HFFc6 (cell line): ENCODE measurements at places on chromosomes 5 and 9.
A peak's percentile ranks its signal among the peaks of the same experiment; 100 is the strongest.

DNA sequence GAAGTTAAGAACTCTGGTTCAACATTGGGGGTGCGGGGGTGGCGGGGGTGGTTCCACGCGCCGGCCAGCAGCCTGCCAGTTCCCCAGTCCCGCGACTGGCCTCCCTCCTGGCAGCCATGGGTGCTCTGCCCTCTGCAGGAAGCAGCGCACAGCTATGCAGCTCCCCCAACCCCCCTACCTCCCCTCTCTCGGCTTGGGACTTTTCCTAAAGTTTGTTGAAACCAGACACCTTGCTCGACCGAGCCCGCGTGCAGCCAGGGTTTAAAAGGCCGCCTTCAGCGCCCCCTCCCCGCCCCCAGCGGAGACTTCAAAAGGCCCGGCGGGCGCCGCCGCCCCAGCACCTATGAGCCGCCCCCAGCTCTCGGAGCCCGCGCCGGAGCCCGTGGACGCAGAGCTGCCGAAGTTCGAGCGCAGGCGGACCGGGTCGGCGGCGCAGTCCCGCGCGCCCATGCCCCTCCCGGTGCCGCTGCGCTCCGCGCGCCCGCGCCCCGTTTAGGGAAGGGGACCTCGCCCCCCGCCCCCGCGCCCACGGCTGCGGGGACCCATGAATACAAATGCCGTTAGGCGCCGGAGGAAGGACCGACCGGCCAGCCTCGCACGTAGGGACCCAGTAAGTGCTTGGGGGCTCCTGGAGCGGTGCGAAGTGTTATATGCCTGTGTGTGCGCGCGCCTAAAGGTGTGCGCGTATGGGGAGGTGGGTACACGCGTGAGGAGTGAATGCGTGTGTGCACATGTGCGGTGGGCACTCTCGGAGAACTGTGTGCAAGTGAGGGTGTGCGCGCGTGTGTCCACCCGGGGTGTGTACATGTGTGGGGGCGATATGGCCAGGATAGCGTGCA, 1.4 kb upstream of the COL27A1 start:
- no peak for DNase-seq

DNA sequence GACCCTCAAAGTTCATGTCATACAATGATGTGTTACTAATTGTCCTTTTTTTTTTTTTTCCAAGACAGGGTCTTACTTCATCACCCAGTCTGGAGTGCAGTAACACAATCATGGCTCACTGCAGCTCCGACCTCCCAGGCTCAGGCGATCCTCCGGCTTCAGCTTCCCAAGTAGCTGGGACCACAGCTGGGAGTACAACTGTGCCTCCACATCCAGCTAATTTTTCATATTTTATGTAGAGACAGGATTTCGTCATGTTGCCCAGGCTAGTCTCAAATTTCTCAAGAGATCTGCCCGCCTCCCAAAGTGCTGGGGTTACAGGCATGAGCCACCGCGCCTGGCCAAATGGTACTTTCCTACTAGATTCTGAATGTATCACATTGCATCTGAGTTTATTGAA, 49.4 kb upstream of the EBF1 start:
- no peak for DNase-seq

DNA sequence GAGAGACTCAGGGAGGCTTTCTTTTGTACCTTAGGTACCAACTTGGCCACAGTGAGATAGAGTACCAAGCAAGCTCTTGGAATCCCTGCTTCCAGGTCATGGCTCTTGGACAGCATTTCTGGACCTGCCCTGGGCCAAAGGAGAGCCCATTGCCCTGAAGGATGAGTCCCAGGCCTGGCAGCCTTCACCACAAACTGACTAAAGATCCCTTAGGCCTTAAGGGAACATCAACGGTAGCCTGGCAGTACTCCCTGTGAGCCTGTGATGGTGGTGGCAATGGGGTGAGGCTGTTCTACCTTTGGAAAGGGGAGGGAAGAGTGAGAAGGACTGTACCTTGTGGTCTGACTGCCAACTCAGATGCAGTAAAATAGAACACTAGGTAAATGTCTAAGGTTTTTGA, 334.6 kb downstream of the SPOCK1 start:
- no peak for DNase-seq

GRCh38 chr9:17802249-17802857, 223.5 kb downstream of the SH3GL2 start:
- peak; percentile 16 for DNase-seq

- DNase-seq: no peak
Observed at GRCh38 chr5:153404747-153405146, 85.7 kb upstream of the GRIA1 start.
